ENCODE measurements at places on chromosomes 1 and 21.

- no peak for DNase-seq
Observed at GRCh38 chr1:93607814-93608186, 73.8 kb downstream of the BCAR3 start.

- DNase-seq: no peak
Observed at GRCh38 chr21:17435565-17436543, 77.0 kb upstream of the CXADR start.

GRCh38 chr1:52368383-52369172 is 2.6 kb upstream of the CC2D1B start:
- peak; percentile 45 for DNase-seq

DNA sequence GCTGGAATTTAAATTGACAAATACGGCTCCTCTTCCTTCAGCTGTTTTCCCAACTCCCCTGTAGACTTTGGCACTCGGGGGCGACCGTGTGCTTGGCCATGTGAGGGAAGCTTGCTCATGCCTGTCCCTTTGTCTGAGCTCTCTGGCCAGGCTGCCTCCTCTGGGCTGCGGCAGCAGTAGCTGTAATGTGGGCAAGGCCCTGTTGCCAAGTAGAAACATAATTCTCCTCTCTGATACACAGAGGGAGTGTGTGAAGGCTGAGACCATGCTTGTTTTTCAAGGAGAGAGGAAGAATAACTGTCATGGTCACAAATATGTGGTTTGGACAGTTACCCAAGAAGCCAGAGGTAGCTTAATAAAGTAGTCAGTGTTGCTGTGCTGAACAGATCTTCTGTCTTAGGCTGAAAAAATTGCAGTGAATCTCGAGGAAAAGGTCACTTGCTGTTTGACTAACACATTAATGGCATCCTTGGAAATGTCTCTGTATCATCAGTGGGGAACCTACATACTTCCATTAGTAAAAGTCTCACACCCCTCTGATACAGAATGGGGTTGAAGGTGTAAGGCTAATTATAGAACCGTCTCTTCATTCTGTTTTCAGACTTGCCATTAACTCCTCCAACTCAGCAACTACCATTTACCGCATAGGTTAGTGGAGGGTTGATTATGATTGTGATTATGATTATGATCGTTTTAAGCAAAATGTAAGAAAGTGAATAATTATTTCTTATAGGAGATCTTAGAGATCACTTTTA is 94.6 kb downstream of the TGFB2 start:
- DNase-seq: no peak

- no peak for DNase-seq
Observed at GRCh38 chr1:231580874-231581273, 45.7 kb upstream of the DISC1 start.

- DNase-seq: no peak
Observed at GRCh38 chr1:64608005-64608650, 136.7 kb upstream of the RAVER2 start.

- no peak for DNase-seq
Observed at GRCh38 chr1:164720440-164721227, 161.7 kb downstream of the PBX1 start.

DNA sequence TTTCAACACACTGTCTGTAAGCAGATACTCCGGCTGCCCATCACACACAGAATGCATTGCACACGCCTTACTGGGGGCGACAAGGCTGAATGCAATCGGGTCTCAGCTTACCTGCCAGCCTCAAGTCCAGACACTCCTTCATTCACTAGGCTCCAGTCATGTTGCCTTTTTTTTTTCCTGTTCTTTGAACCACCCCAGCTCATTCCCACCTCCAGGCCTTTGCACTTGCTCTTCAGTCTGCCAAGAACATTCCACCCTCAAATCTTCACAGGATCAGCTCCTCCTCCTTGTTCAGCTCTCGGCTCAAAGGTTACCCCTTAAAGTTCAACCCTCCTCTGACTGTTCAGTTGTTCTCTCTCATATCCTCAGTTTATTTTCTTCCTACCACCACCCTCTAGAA is 181.9 kb upstream of the ESRRG start:
- no peak for DNase-seq

- DNase-seq: no peak
Observed at GRCh38 chr1:235404190-235404589, 37.0 kb downstream of the TBCE start.

DNA sequence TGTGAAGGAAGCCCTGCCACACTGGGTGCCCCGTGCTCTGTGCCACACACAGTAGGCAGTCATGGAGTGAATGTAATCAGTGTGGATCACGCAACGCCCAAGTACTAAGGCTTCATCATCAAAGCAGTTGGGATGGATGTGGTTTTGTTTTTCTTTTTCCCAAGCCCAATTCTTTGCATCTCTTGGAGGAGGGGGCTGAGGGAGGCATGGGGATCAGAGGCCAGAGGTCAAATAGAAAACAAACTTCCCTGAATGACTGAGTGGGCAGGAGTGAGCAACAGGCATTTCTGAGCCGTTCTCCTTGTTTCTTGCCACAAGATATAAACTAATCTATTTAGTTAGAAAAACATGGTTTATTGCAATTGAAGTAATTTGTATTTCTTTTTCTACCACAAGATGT is 85.3 kb downstream of the TRABD2B start:
- no peak for DNase-seq

DNA sequence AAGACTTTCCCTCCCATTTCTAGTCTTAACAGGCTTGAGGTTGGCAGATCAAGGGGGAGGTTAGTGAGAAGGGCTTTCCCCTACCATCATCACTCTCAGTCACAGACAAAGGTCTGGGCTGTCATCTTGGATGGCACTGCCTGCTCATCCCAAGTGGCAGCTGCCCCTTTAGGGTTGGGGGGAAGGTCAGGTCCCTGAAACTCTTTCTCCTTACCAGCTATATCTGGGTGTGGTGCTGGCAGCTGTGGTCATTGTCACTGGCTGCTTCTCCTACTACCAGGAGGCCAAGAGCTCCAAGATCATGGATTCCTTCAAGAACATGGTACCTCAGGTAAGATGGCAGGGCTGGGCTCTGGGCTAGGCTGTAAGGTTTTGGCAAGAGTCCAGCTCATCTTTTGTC is 8.2 kb downstream of the ATP1A2 start:
- DNase-seq: no peak

GRCh38 chr1:51727366-51727765 is 110.5 kb downstream of the OSBPL9 start:
- DNase-seq: no peak

GRCh38 chr1:155993595-155993994 is 15.2 kb upstream of the ARHGEF2 start:
- DNase-seq: no peak

- DNase-seq: no peak
Observed at GRCh38 chr21:44858291-44858690, 15.2 kb downstream of the PTTG1IP start.

- DNase-seq: no peak
Observed at GRCh38 chr1:163227126-163227525, 24.4 kb upstream of the RGS5 start.

DNA sequence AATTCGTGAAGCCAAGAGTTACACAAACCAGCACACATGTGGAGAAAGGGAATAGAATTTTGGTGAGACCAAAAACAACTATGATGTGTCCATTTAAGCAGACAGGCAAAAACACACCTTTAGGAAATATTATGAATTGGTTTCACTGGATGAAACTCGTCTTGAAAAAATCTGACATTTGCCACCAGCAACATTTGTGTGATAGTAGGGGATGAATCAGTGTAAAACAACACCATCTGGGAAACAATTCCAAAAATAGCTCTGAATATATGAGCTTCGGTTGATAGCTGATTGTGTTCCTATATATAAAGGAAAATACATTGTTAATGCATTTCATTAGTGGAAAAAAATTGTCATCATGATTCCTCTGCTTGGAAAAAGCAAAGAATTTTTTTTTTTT is 327.8 kb downstream of the PAPPA2 start:
- DNase-seq: no peak

DNA sequence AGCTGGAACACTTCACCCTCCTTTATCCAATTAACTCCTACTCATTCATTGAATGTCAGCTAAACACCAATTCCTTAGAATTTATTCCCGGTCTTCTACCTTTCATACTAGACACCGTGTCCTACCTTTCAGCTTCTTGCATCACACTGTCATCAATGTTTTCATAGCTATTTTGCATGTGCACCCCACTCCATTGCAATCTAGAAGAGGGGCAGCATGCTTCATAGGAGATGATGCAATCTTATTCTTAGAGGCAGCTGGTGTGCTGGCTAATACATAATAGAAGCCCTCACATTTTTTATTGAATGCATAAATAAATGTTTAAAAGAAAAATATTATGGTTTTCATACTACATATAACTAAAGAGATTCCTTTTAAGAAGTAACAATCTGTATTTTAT is 123.6 kb downstream of the DSCAM start:
- no peak for DNase-seq

- no peak for DNase-seq
Observed at GRCh38 chr1:170790175-170790574, 126.2 kb downstream of the PRRX1 start.

GRCh38 chr1:234866007-234866866 is 256.3 kb upstream of the IRF2BP2 start:
- no peak for DNase-seq

GRCh38 chr1:212257157-212257556 is 28.1 kb upstream of the PPP2R5A start:
- DNase-seq: no peak

GRCh38 chr1:10528066-10529014 is 53.6 kb downstream of the PEX14 start:
- no peak for DNase-seq

GRCh38 chr1:48947761-48948537 is 171.3 kb upstream of the BEND5 start:
- DNase-seq: no peak

GRCh38 chr1:236421022-236421421 is 26.9 kb downstream of the EDARADD start:
- DNase-seq: no peak

DNA sequence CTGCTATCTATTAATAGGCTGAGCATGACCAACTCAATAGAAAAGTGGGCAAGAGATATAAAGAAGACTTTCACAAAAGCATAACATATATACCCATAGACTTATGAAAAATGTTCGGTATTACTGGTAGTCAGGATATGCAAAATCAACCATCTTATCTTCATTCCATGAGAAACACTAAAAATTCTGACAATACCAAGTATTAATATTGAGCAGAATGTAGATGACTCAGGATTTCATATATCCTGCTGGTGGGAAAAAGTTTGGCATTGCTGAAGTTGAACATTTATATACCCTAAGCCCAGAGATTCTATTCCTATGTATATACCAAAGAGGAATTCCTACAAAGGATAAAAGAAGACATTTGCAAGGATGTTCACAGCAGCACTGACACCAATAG is 138.3 kb downstream of the CLEC20A start:
- DNase-seq: no peak

DNA sequence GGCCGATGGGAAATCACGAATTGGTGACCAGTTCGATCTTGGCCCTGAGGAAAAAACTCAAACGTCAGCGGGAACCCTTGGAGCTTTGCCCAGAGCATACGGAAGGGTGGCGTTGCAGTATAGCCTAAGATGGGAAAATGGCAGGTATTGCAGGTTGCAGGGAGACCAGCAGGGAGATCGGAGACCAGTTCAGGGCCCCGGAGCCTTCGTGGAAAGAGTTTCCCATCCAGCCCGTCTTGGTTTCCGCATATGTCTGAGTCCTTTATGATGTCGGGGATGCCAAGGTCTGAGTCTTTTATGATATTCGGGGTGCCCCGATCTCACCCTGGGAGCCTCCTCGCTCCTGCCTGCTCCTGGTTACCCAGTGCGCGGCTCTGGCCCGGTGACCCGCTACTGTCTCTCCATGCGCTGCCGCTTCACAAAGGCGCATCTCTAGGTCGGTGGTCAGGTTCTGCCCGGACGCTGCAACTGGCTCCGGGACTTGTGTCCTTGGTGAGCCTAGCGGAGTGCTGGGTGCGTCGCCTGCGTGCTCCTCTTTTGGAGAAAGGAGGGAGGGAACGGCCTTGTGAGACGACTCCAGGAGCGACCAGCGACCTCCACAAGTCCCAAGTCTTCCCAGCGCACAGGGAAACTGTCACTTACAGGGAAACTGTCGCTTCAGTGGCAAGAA is 94.2 kb downstream of the PRKAB2 start:
- no peak for DNase-seq

GRCh38 chr21:26845759-26846035 is 488 bp upstream of the ADAMTS1 start:
- no peak for DNase-seq

DNA sequence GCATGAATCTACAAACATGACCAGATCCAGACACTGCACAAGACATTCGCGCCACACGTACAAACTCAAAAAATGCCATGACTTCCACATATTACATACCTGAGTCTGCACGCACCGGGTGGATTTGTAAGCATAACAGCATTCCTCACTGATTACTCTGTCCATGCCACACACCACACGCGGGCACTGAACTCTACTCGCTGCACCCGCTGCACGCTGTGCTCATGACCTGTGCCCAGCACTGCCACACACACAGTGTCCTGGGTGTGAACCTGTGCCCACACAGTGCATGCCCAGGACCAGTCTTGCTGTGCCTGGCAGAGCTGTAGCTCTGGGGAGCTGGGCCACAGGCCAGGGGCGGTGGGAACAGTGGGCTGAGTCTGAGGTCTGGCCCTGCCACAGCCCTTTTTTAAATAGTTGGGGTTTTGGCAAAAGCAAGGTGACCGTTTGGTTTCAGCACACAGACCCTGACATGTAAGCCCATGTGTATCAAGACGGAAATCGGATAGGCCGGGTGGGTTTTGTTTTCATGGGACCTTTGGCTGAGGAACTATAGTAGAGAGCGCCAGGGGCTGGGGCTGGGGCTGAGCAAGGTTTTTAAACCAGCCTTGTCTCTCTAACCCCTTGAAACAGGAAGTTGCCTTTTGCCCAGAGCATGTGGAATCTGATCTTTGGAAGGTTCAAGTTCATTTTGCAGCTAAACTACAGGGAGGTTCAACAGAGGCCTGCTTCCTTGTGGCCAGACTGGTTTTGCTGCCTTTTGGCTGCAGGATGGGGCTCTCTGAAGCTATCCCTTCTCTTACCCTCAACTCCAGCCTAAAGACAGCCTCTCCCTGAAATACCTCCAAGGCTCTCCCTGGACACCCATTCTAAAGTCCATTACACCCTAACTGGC is 12.3 kb upstream of the GOLT1A start:
- no peak for DNase-seq

DNA sequence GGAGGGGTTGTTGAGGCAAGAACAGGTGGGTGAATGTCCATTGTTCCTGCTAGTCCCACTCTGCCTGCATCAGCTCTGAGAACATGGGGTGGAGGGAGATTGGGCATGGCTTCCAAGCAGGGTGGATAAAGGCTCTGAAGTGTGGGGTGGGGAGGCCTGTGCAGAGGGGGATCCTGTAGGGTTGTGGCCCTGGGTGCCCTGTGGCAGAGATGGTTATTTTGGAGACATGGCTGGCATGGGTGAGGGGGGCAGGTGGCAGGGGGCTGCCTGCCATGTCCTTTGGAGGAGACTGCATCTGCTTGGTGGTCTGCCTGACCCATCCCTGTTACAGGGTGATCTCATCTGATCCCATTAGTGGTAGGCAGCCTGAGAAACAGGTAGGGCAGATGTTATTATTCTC is 11.2 kb downstream of the MYOG start:
- no peak for DNase-seq
